Activated naive CD8-positive, alpha-beta T cell treated with anti-CD3 and anti-CD28 coated beads for 36 hours (primary cell): ENCODE measurements at places on chromosomes 4 and X.

DNA sequence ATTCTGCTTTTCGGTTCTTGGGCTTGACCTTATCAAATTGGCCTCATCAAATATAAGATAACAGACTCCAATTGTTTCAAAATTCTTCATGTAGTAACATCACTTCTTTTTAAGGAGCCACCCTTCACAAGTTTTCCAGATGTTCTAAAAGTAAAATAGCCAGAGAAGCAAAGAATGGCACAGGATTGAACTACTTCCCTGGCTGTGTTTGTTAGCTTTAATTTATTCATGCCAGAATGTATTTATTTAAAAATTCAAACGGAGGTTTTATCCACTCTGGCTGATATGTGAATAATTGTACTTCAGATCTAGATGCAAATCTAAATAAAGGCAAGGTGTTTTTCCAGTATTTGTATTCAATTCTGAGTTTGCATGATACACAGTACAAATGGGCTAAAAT is 581.3 kb upstream of the TENM3 start:
- DNase-seq, result no peak

GRCh38 chr4:25637581-25638220 is 17.9 kb upstream of the SLC34A2 start:
- no peak for DNase-seq

GRCh38 chr4:56147371-56147770 is 198.6 kb downstream of the CEP135 start:
- no peak for DNase-seq

- no peak for DNase-seq
Observed at GRCh38 chr4:189215574-189215973, 725.1 kb upstream of the FRG1 start.
